ENCODE measurements at places on chromosomes 12 and 14. TPM values are rescaled to one million over a fixed set of nuclear protein-coding genes. Genes with fewer than 3 reads are reported as not detected.

- no peaks in the 10 kb centered on the region for H3K4me1 ChIP-seq
- no peak overlapping the region for H3K27ac ChIP-seq
- DNase-seq, result peak; percentile 25
- H3K36me3 ChIP-seq, result no peaks in the 10 kb centered on the region
- H3K4me3 ChIP-seq, result peak overlapping the region; percentile 26
- peaks cover 64% of the 10 kb centered on the region for H3K27me3 ChIP-seq
Observed at GRCh38 chr12:46830731-46831334, 5.0 kb upstream of the SLC38A4 start.

- H3K4me3 ChIP-seq, result no peak overlapping the region
- no peaks in the 10 kb centered on the region for H3K4me1 ChIP-seq
- no peaks in the 10 kb centered on the region for H3K27me3 ChIP-seq
- no peak overlapping the region for H3K27ac ChIP-seq
- H3K36me3 ChIP-seq, result no peaks in the 10 kb centered on the region
Observed at GRCh38 chr14:22118899-22119477, 445.4 kb upstream of the OR4E1 start.

Gene DTX3
- total RNA-seq, result 9.4 TPM

Gene PRR13
- total RNA-seq, result 241 TPM

Gene IFI27
- 1,625 TPM for total RNA-seq

GRCh38 chr14:95222870-95223398, 65.6 kb upstream of the DICER1 start:
- no peaks in the 10 kb centered on the region for H3K36me3 ChIP-seq
- no peak for DNase-seq
- H3K4me3 ChIP-seq, result no peak overlapping the region

Gene TMEM120B
- total RNA-seq, result 5.1 TPM

- H3K27ac ChIP-seq, result peak overlapping the region; percentile 53
- peaks cover 10% of the 10 kb centered on the region for H3K4me1 ChIP-seq
- no peak overlapping the region for H3K4me3 ChIP-seq
- H3K27me3 ChIP-seq, result no peaks in the 10 kb centered on the region
- DNase-seq, result no peak
- no peaks in the 10 kb centered on the region for H3K36me3 ChIP-seq
Observed at GRCh38 chr12:93102744-93103143, 173.6 kb upstream of the EEA1 start.

Gene CCDC197
- total RNA-seq, result not detected

Gene COCH
- 2.5 TPM for total RNA-seq

Gene PKP2
- total RNA-seq, result 253 TPM

Gene POLE2
- 5.7 TPM for total RNA-seq

DNA sequence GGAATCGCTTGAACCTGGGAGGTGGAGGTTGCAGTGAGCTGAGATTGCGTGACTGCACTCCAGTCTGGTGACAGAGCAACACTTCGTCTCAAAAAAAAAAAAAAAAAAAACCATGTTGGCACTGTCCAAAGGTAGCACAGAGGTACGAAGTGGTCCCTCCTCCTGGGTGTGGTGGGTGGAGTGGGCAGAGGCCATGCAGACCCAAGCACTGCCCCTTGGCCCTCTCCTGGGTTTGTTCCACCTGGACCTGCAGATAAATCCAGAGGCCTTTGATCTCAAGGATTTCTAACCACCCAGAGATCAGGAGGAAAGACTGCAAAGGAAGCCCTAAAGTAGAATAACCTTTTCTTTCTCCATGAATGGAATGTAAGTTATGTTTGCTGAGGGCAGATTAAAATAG, 8.7 kb upstream of the GALNT6 start:
- peak; percentile 62 for DNase-seq
- H3K36me3 ChIP-seq, result no peaks in the 10 kb centered on the region
- no peak overlapping the region for H3K27ac ChIP-seq
- H3K4me1 ChIP-seq, result no peaks in the 10 kb centered on the region

- H3K27me3 ChIP-seq, result no peaks in the 10 kb centered on the region
- H3K4me3 ChIP-seq, result no peak overlapping the region
- H3K36me3 ChIP-seq, result no peaks in the 10 kb centered on the region
- H3K4me1 ChIP-seq, result peaks cover 87% of the 10 kb centered on the region
- DNase-seq, result peak; percentile 75
- H3K27ac ChIP-seq, result peak overlapping the region; percentile 28
Observed at GRCh38 chr14:75432411-75432810, 4.6 kb downstream of the JDP2 start.

Data from transverse colon (tissue), 4 donors.